CD8-positive, alpha-beta memory T cell (primary cell): ENCODE measurements at places on chromosomes 3 and 15. TPM values are rescaled to one million over a fixed set of nuclear protein-coding genes. Genes with fewer than 3 reads are reported as not detected.

ABHD17C gene
- 3.1 TPM for polyA plus RNA-seq

ARGFX gene
- not detected for polyA plus RNA-seq

DNA sequence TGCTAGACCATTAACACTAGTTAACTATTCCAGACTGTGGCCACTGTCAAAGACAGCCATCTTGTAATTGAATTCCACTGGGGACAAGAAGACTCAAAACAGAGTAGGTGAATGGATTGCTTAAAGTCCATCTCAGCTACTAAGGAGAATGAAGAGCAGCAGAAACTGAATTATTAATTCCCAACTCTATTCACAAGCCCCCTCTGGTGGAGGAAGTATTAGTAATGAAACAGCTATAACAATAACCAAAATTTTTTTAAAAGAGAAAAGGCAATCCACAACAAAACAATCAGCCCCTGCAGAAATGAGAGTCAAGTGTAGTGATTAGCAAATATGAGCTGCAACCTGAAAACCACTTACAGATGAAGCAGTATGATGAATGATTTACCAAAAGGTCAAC is 302.8 kb downstream of the FHIT start:
- H3K27ac ChIP-seq = no peak overlapping the region
- H3K4me1 ChIP-seq = no peaks in the 10 kb centered on the region
- H3K4me3 ChIP-seq = no peak overlapping the region
- no peak for DNase-seq

DNA sequence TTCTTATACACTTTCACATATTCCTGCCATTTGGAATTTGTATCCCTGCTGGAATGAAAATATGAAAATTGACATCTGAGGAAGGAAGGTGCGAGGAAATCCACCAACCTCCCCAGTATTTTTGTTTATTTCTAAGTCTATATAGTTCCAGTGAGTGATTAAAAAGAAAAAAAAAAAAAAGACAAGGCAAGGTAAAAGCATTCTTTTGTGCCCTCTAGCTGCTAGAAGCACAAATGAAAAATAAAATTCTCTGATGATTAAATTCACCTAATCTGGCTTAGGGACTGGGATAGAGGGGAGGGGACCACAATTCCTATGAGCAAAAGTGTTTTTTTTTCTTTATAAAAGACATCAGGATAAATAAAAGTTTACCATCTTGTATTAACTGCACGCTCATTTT is 370.9 kb downstream of the NR2F2 start:
- no peak overlapping the region for H3K4me3 ChIP-seq
- no peak for DNase-seq
- no peaks in the 10 kb centered on the region for H3K4me1 ChIP-seq
- no peaks in the 10 kb centered on the region for H3K36me3 ChIP-seq
- H3K27ac ChIP-seq = no peak overlapping the region
- H3K27me3 ChIP-seq = no peaks in the 10 kb centered on the region

DNA sequence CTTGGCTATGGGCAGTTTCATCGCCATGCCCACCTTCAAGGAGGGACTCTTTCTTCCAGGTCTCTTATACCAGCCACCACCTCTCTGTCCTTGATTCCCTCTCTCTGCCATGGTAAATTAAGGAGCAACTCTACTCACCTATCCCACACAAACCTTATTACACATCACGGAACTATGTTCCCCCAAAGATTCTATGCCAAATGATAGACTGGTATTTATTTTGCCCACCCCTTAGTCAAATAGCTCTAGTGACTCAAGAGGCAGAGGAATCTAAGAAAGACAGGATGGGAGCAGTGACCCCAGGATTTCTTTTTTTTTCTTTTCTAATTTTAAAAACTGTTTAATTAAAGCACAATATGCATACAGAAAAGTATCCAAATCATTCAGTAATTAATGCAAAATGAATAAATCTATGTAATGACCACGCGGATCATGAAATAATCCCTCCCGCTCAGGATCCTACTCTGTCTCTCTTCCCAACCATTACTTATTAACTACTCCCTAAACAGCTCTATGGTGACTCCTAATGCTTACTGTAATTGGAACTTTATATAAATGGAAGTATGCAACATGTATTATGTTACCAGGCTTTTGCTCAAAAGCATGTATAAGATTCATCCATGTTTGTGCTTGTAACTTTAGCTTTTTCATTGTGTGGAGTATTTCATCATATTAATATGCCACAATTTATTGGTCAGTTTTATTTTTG is 410.8 kb upstream of the RASGRP1 start:
- no peaks in the 10 kb centered on the region for H3K4me1 ChIP-seq
- H3K4me3 ChIP-seq = no peak overlapping the region
- DNase-seq = no peak
